Hematopoietic multipotent progenitor cell treated with erythropoietin and hydrocortisone succinate and interleukin-3 and kit ligand, for 6 days (in vitro differentiated cells): ENCODE measurements at places on chromosomes 3 and 15.

DNA sequence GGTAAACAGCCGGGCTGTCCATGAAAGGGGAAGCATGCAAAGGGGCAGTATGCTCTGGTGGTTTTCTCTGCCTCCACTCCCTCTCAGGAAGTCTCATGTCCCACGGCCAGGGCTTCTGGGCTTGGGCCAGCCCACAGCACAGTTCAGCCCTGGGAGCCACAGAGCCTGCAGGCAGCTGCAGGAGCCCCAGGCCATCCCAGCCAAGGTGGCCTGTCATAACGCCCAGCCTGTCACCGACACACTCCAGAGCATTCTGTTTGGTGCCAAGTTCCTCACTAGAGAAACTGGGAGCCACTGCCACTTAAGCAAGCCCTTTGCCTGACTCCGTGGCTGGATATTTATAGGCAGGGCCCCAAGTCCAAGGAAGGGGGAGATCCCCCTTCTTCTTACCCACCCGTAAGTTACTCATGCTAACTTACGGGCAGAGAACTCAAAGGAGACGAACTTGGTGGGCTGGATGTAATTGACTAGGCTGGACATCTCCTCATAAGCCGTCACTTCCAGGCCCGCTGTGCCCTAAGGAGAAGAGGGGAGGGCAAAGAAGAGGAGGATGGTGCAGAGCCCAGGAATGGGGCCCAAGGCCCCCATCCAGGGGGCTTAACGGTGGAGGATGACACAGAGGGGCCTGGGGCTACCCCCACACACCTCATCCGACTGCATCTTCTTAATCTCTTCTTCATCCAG, 11.7 kb downstream of the PLCB2 start:
- DNase-seq = no peak

DNA sequence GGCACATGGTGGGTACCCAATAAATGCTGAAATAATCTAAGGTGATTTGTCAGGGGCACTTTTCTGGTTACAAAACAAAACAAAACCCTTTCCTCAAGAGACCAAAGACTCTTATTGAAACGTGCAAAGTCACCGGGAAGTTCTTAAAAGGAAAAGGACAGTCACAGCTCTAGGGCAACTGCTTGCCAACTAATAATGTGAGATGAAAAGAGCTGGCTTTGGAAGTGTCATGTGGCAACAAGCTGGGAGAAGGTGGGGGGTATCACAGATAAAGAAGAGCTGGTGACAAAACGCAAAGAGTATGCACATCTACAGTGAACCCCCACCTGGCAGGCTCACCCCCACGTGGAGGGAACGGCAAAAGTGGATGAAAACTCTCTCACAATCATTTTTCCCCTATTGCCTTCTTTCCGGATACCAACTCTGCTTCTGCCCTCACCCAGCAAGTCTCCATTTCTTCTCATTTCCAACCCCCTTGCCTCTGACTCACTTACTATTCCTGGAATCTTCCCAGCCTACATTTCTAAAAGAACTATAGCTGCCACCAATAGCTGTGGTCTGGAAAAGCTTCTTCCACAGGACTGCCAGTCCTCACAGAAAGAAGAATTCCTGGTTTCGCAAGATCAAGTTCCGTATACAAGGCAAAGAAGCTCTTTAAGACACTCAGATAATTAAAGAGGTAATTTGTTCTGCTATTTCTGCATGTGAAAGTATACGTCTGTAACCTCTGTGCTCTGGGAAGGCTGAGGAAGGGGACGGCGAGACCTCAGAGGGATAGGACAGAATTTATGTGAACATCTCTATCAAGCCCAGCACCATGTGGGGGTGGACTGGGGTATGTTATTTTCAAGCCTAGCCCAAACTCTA, 21.8 kb upstream of the ANPEP start:
- no peak for DNase-seq

- no peak for DNase-seq
Measured at GRCh38 chr3:15572138-15572537, 29.2 kb downstream of the HACL1 start.

DNA sequence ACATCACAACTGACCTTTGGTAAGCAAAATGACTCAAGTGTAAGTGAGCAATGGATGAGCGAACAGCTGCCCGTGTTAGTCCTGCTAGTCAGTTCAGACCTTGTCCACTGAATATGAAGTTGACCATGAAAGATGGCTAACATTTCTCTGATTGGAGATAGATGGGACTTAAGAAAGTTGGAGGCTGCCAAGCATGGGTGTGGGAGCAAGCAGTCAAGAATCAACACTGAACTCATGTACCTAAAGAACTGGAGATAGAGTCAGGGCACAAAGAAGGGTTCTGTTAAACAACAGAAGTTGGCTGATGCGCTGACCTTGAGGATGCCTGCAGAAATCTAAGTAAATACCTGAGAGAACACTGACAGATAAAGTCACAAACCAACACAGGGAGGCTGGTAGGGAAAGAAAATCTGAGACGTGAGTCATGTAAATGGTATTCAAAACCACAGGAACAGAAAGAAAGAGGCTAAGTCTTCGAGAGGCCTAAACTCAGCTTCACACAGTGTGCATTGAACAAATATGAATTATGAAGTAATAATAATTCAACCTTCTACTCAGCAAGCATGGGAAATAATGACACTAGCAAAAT, 30.7 kb upstream of the ANPEP start:
- no peak for DNase-seq

DNA sequence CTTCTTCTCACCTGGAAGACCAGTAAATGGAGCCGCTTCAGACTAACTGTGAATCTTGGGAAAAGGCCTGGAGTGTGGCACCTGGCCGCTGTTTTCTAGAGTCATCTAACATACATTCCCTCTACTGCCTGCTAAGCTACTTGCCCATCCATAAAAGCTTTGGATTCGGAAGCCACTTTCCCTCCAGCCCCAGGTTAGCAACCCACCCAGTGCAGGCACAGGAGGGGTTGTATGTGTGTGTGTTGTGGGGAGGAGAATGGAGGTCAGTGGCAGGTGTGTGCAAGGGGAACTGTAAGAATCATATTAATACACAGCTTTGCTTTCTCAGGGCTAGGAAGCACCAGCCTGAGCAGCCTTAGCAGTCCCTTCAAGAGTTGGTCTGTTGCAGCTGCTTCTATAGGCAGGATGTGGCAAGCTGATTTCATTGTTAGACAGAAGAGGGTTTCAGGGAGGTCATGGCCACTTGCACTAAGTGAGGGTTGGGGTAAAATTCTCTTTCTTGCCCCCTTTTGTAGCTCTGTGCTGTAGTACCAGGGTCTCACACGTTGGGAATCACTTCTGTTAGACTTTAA, 8.9 kb downstream of the NSUN3 start:
- no peak for DNase-seq

DNA sequence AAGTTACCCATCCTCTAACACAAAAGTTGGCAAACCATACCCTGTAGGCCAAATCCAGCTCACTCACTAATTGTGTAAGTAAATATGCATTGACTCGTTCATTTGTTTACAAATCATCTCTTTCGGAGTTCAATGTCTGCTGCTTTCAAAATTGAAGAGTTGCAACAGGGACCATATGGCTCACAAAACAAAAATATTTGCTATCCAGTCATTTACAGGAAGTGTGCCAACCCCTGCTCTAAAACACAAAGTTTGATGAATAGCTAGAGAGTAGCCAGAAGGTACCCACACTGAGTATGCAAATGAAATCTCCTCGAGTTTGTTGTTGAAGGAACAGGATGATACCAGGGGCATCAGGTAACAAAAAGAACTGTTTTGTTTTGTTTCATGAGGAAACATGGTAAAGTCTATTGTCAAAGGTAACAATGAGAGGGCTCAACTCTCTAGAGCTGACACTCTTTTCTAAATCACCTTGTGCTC, 236.2 kb upstream of the THBS1 start:
- no peak for DNase-seq

GRCh38 chr3:188605905-188606304, 451.9 kb downstream of the LPP start:
- peak; percentile 72 for DNase-seq

DNA sequence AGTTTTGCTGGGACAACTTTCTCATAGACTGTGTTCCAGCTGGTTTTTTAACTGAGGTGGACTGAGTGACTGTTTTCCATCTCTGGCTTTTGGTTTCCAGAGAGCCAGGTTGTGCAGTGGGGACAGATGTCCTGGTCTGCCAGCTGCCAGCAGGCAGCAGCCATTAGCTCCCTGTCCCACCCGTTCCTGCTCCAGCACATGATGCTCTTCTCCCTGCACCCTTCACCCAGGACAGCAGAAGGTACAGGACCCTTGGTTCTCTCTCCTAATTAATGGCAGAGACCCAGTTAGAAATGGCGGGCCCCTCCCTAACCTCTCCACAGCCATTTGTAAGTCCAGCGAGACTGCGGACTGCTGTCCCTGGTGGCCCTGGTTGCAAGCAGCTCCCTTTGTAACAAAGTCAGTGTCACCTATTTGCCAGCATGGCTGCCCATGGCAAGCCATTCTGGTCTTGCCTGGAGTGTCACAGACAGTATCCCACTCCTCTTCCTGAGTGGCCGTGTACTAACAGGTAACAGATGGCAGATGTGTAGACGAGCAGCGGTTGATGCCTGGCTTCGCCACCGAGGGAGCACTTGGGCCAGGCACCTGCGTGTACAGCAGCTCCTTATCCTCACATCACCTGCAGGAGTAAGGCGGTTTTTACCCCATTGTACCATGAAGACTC, 148.3 kb downstream of the DNAJB8 start:
- DNase-seq = no peak

DNA sequence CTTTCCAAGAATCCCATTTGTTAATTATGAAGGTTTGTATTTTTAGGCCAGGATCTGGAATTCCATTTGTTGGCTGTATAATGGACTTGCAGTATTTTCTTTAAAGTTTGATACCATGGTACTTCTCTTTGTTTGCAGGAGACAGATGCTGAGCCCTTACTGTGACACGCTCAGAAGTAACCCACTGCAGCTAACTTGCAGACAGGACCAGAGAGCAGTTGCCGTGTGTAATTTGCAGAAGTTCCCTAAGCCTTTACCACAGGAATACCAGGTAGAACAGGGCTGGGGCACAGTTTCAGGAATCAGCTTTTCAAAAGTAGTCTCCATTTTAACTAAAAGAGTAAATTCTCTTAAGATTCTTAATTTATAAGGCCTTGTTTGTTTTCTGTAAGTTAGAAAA, 59.1 kb downstream of the LMLN start:
- no peak for DNase-seq

- no peak for DNase-seq
Measured at GRCh38 chr3:87336761-87337160, 60.4 kb upstream of the POU1F1 start.

DNA sequence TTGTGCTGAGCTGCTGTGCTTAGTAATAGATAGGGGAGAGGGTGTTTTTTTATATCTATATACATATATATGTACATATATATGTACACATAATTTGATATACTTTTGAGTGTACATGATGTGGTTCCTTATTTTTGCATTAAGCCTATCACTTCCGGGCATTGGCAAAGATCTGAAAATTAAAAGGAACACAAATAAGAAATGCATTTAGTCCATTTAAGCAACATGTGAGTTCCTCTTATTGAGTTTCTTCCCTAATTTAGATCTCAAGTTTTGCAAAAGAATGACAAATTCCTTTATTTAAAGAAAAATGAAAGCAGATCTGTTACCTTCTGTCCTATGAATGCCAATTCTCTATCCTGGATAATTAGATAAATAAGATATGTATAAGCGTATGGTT, 435.1 kb downstream of the LPP start:
- peak; percentile 34 for DNase-seq

DNA sequence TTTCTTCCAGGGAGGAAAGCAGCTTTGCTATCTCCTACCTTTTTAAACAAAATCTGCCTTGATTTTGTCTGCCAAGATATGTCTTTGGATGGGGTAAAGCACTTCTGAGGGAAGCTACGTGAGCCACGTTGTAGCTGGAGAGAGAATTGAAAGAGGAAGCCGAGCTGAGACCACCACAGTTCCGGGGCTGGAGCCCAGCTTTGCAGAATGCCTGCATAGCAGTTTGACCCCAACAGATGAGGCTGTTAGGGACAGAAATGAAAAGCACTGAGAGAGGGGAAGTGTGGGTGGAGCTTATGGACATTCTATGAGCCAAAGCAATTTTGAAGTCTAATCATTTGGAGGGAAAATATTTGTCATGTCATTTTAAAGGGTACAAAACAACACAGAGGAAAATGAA, 45.4 kb downstream of the LIPC start:
- peak; percentile 46 for DNase-seq

GRCh38 chr15:100932676-100933348, 13.7 kb downstream of the LRRK1 start:
- no peak for DNase-seq

DNA sequence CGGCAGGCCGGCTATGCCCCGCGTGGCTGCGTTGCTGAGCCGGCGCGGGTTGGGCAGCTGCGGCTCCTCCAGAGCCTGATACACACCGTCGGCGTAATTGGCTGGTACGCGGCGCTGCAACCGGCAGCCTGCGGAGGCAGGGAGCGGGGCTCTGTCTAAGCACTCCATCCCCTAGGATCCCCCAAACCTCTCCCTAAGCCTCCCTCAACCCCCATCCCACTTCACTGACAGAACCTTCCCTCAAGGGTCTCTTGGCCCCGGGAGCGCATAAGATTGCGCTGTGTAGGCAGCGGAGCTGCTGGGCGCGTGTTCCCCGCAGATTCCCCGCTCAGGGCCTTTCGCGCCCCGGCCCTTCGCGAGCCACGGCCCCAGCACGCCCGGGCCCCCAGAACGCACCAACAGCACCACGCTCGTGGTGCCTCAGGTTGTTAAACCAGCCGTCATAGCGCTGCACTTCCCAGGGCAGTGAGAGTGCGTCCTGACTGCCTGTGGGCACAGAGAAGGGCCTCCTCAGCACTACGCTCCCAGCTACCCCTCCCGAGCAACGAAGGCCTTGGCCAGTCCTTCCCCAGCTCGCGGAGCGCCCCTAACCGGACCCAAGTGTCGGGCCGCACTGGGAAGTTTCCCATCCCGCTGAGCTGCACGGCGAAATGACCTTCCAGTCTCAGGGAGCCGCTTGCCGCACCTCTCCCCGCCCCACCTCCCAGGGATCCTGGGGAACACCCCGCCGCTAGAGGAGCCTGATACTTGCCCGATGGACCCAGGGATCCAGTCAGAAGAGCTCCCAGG, 1.2 kb downstream of the DUOX2 start:
- DNase-seq = peak; percentile 39

DNA sequence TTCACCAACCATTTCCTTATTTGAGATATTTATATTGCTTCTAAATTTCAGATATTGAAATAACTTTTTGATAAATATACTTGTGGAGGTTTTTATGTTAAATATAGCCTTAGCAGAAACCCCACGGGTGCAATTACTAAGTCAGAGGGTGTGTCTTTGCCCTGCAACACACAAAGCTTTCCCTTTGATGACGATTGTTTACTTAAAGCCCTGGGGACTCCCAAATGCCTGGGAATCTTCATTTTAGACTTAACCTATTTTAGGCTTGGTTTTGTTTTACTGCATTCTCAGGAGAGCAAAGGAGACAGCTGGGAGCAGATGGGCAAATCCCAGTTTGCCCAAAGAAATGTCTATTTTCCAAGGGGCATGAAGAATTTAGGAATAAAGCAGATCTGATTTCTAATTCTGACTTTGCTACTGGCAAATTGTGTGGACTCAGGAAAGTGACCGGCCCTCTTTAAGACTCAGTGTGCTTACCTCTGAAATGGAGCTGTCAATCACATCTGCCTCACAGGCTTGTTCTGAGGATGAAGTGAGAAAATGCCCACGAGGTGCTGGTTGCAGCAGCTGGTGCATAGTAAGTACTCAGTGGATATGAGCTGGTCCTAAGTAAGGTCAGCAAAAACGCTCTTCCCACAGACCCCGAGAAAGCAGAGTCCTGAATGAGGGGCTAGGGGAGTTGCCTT, 49.3 kb upstream of the CA12 start:
- no peak for DNase-seq

- DNase-seq = peak; percentile 80
Measured at GRCh38 chr15:78762985-78763795, 48.1 kb downstream of the ADAMTS7 start.

- DNase-seq = no peak
Measured at GRCh38 chr15:97866959-97867358, 93.5 kb upstream of the ARRDC4 start.

- no peak for DNase-seq
Measured at GRCh38 chr3:162525066-162525742, 1028.6 kb downstream of the OTOL1 start.
